ENCODE measurements at places on chromosomes 12 and 14.
A peak's percentile ranks its signal among the peaks of the same experiment; 100 is the strongest.

DNA sequence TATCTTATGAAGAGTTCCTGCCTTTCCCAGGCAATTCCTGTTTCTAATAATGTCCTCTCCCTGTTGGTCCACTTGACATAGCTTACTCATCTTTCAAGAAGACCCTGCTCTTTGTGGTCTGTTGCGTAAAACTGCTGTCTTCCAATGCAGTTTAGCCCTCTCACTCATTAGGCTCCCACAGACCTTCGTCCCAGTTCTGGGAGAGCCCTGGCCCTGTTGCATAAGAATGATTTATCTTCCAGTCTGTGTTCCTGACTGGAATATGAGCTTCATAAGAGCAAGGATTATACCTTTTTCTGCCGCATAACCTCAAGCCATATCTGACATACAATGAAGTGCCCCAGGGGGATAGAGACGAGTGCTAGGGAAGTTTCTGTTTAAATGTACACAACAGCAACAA lies 365.9 kb upstream of the NOVA1 start:
- no peak for DNase-seq

DNA sequence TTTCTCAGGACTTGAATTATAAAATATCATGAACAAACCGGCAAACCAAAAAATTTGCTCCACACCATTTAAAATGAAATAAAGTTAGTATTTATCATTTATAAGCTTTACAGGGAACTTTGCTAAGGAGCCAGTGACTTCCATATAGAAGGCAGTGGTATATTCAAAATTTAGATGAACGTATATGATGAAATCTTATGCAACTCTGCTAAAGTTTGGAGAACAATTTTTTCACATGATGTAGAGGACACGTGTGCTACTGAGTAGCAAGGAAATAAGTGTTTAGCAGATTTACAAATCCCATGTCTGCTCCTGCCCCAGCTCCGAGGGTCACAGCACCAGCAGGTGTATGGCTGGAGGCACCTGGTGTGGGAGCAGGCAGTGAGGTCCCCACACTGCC lies 70.8 kb upstream of the IFNG-AS1 start:
- no peak for DNase-seq

GRCh38 chr12:132046561-132046960 lies 96.8 kb downstream of the EP400 start:
- no peak for DNase-seq

GRCh38 chr14:75927564-75928087 lies 54.2 kb downstream of the TGFB3 start:
- DNase-seq, result no peak

DNA sequence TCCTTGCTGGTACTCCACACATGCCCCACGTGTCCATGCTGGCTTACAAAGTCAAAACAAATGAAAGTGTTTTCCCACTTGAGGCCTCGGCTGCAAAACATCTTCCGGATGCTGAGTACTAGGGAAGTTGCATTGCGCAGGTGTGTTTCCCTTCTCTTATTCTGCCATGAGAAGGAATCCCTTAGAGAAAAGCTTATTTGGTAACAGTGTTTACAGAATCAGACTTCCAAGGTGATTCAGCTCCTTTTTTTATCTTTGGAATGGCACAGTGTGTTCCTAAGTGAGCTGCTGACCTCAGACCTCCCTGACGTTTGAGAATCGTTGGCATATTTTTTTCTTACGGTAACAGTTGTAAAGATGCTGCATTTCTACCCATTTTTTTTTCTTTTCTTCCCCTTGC lies 211.3 kb downstream of the ESR2 start:
- DNase-seq, result no peak

DNA sequence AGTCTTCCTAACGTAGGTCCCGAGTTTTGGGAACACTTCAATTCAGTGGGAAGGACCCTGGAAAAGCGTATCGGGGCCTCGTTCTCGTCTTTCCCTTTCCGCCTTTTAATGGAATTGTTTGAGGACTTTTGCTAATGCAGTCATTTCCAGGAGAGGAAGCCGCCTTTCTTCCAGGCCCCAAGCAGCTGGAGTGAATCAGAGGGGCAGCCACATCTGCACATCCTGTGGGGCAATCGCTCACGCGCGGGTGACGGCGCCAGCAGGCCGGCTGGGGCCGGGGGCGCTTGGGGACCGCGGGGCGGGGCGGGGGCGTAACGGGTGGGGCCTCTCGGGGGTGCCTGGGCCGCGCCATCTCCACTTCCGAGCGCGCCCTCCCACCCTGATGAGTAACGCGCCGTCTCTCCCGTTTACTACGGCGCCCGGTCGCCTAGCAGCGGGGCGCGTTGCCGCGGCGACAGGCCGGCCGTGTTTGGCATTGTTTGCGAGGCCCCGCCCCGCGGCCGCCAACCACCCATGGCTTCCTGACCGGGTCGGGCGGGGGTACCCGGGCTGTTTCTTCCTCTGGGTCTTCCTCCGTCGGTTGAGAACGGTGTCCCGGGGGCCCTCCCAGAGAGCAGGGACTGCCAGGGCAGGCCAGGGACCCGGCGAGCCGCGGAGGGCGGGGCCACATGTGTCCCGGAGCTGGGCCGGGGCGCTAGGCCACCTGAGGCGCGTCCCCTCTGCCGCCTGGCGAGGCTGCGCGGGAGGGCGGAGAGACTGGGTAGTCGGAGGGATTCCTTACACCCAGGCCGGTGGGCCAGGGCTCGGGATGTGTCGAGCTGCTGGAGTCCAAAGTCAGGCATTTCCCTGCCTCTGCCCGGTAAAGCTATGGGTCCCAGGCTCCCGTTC lies 2.3 kb downstream of the GSG1 start:
- DNase-seq, result peak; percentile 84

- DNase-seq, result no peak
Measured at GRCh38 chr14:104169699-104170479, 31.5 kb downstream of the KIF26A start.

GRCh38 chr12:113097716-113098440 lies 37.7 kb downstream of the RASAL1 start:
- DNase-seq, result peak; percentile 34

- no peak for DNase-seq
Measured at GRCh38 chr14:56774503-56774902, 35.8 kb downstream of the OTX2 start.

GRCh38 chr12:126974779-126975178 lies 1292.2 kb upstream of the TMEM132C start:
- no peak for DNase-seq

- DNase-seq, result no peak
Measured at GRCh38 chr14:60756847-60757246, 22.3 kb downstream of the MNAT1 start.
